ENCODE measurements at places on chromosomes 1 and 21.
A peak's percentile ranks its signal among the peaks of the same experiment; 100 is the strongest.

- no peak for DNase-seq
These were observed 5.9 kb downstream of the SSBP3 start for GRCh38 chr1:54400329-54400728.

DNA sequence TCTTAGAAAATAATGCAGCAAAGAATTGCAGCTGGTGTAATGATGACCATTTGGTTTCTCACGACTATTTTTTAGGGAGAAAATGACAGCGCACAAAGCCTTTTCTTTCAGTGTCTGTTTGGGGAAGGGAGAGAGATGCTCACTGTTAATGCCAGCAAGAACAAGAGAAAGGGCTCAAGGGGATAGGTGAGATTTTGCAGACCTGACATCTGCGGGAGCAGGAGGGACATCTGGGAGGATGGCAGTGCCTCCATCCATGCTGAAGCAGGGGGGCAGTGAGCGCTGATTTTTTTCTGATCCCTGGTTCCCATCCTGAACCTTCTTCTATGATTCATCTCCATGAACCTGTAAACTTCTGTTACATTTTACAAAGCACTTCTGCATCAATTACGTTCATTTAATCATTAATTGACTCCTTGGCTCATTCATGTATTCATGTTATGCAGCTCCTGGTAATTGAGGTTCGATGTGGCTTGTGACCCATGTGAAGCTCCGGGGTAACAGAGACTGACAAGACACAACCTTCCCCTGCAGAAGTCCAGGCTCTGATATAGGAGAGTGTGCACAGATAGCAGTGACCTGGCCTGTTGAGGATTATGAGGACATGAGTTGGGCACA is 595.3 kb downstream of the PTPRU start:
- no peak for DNase-seq

- peak; percentile 32 for DNase-seq
These were observed 2.0 kb downstream of the LORICRIN start for GRCh38 chr1:153261281-153262069.

GRCh38 chr1:15456313-15456954 is at the start of gene CELA2A:
Gene CELA2A, plus strand, starts transcription at chr1:15456732. Its CDS starts 22 bp downstream, at chr1:15456754.
- DNase-seq, result no peak

DNA sequence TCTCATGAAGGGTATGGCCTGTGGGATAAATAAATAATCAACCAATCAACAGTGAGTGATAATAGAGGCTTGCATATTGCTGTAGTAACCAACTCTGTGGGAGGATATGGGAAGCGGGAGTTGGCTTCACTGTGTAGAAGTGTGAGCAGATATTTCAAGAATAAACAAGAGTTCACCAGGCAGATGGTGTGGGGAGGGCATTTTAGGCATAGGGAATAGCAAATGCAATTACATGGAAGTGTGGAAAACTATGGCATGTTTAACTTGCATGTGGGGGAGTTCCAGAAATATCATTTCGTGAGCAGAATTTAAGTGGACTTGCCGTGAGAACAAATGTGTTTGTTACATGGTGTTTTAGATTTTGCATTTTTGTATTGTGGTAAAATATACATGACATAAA is 95.2 kb downstream of the SPATA46 start:
- DNase-seq, result no peak

DNA sequence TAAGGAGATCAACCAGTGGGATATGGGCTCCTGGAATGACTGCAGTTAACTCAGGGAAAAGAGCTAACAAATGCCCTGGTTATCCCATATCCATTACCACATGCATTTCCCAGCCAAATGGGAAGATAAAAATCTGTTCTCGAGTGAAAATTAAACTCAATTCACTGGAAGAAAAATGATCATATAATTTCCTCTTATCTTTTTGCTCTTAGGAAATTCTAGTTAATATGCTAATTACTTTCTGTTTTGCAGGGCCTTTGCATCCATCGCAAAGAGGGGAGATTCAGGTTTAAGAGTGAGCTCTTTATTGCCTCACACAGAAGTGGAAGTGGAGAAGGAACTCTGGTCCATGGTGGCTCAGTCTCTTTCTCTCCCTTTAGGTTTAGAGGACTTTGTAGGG is 3.9 kb upstream of the IL24 start:
- DNase-seq, result no peak

DNA sequence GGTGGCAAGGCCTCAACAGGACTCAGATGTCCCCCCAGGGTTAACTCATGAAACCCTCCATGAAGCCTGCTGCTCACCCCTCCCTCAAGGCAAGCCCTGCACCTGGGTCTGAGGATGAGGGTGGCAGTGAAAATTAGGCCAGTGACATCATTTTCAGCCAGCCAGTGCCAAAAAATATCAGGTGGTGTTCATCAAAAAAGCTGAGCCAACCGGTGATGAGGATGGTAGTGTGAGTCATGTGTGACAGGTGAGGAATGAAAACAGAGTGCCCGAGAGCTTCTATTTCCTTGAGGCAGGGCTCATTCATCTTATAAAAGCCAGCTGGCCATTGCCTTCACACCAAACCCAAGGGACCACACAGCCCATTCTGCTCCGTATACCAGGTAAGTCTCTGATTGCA is at the start of gene SPRR1A:
Gene SPRR1A (plus strand): TSS at position 339 of the 400 bp plus-strand sequence. CDS start 1,150 bp downstream, outside the sequence.
- no peak for DNase-seq

GRCh38 chr1:225746361-225747179 is 31.1 kb upstream of the SRP9 start:
- no peak for DNase-seq

GRCh38 chr1:2041887-2042286 is 8.3 kb upstream of the PRKCZ start:
- DNase-seq, result no peak

Data from stimulated activated CD4-positive, alpha-beta T cell treated with anti-CD3 and anti-CD28 coated beads, Interleukin-4, amount 100 ng/mL, for 1 hour (primary cell).